ENCODE measurements at places on chromosomes 1 and 21.
A peak's percentile ranks its signal among the peaks of the same experiment; 100 is the strongest.

- peak; percentile 51 for DNase-seq
- no peaks in the 10 kb centered on the region for H3K4me1 ChIP-seq
- no peaks in the 10 kb centered on the region for H3K36me3 ChIP-seq
- no peak overlapping the region for H3K4me3 ChIP-seq
- no peaks in the 10 kb centered on the region for H3K27me3 ChIP-seq
Measured at GRCh38 chr1:202689493-202690342, 20.5 kb downstream of the SYT2 start.

DNA sequence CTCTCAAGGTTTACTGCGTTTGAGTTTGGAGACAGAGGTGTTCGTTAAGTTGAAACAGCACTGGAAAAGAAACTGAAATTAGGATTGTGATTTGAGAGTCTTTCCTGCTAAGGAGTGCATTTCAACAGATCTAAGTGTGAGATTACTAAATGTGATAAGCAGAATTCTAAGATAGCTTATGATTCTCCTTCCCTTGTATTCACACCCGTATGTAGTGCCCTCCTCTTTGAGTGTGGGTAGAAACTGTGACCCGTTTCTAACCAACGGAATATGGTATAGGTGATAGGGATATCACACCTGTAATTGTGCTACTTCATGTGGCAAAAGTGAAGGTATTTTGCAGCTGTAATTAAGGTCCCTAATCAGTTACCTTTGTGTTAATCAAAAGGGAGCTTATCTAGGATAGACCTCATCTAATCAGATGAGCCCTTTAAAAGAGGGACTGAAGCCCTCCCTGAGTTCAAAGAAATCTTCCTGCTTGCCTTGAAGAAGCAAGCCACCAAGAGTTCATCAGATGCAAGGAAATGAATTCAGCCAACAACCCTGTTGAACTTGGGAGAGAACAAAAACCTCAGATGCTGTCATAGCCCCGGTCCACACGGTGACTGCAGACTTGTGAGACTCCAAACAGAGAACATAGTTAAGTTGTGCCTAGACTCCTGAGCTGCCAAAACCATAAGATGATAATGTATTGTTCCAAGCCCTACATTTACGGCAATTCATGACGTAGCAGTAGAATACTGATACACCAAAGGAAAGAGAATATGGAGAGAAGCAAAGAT is 12.6 kb upstream of the IL12RB2 start:
- H3K27me3 ChIP-seq, result no peaks in the 10 kb centered on the region
- H3K4me1 ChIP-seq, result no peaks in the 10 kb centered on the region
- H3K36me3 ChIP-seq, result no peaks in the 10 kb centered on the region
- no peak overlapping the region for H3K27ac ChIP-seq
- no peak for DNase-seq

DNA sequence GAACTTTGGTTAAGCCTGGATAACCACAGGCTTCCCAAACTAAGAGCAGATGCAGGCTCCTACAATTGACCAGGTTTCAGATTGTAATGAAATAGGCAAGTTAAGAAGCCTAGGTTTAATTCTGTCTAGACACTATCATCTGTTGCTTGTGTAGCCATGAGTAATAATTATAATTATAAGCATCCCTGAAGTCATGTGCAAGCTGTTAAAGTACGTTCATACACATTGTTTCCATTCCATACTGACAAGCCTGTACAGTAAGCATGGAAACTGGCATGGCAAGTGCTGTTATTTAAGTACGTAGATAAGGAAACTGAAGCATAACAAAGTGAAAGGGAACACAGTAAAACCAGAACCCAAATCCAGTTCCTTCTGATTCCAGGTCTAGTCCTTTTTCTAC is 557.2 kb upstream of the BEND5 start:
- H3K36me3 ChIP-seq, result no peaks in the 10 kb centered on the region
- H3K4me3 ChIP-seq, result no peak overlapping the region
- no peaks in the 10 kb centered on the region for H3K4me1 ChIP-seq
- no peaks in the 10 kb centered on the region for H3K27me3 ChIP-seq
- DNase-seq, result no peak

- H3K36me3 ChIP-seq, result peaks cover 7% of the 10 kb centered on the region
- DNase-seq, result peak; percentile 94
- H3K4me1 ChIP-seq, result peaks cover 27% of the 10 kb centered on the region
- H3K4me3 ChIP-seq, result peak overlapping the region; percentile 88
Measured at GRCh38 chr1:154627257-154628120, 19.5 kb upstream of the ADAR start.

Data from spleen (tissue), 13 donors.